ENCODE measurements at places on chromosomes 5 and 9.

DNA sequence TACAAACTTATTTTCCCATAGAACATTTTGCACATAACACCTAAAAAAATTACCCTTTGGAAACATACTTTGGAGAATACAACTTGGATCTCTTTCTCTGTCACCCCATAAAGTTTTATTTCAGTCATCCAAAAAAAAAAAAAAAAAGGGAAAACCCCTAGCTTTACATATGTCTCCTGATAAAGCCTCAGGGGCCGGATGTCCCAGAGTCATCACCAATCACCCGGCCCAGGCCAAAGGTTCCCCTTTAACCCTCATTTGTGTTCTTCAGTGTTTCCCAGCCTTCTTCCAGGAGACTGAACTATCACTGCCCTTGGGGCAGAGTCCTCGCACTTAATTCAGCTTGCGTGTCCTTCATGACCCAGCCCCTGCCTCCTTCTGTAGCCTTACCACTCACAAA lies 28.8 kb downstream of the ANXA6 start:
- no peak for DNase-seq

DNA sequence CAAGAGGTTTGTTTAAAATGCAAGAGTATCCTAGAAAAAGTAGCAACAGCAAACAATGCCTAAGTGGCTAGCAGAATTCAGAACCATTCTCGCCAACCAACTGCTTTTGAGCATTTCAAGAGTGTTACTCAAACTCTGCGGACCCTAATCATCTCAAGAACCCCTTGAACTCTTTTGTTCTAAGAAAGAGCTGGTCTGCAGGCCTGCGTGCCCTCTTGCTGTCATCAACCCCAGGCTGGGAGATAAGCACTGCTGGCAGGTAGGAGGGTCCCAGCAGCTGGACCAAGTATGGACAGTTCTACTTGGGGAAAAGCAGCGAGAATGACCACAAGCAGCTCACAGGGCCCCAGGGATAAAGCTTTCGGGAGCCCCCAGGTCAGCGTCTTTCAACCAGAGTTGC lies 38.3 kb downstream of the MYO10 start:
- DNase-seq: no peak

- DNase-seq: no peak
Measured at GRCh38 chr9:93324191-93324834, 127.2 kb upstream of the FAM120A start.

DNA sequence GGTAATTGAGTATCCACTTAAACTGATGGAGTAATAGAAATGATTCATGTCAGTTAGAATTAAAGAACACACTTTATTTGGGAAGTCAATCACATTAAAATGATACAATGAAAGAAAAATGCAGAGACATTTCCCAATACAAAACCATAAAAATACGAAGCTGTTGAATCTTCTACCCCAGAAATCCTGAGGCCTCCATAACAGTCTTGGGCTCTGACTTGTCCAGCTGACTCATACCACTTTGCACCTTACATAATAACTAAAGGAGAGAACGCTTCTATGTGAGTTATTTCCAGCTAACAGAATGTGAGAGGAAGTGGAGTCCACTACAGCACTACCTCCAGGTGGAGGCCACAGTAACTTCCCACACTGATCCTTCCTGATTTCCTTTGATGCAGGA lies 305.0 kb downstream of the MRPS30 start:
- DNase-seq: no peak

- peak; percentile 6 for DNase-seq
Measured at GRCh38 chr9:72592502-72593403, 71.3 kb downstream of the TMC1 start.

DNA sequence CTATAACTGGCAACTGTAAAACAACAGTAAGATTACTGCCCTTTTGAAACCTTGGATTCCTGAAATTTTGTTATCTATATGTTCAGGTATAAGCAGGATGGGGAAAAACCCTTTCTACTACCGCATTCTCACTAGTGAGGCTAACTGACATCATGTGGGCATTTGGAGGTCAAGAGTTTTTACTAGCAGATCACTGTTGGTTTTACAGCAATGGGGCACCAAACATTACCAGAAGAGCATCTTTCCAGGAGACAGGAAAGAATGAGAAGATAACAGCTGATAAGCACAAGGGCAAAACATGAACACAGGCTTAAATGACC lies 20.9 kb upstream of the TTC33 start:
- no peak for DNase-seq

DNA sequence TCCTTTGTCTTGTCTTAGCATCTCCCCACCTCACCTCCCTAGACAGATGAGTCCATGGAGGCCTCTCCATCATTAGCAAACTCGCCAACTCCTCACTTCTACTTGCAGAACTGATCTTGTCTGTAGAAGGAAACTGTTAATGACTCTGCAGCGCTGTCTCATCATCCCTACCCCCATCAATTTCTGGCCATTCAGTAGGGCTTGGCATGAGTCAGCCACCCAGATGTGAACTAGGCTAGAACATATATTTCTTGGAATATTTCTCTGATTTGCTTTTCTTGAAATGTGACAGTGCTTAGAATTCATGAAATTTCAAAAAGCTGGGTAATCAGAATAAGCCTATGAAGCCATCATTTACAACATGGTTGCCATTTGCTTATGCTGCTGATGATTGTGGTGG lies 1125.0 kb upstream of the DMAC1 start:
- no peak for DNase-seq

GRCh38 chr5:139774980-139775661 lies 20.5 kb upstream of the PSD2 start:
- DNase-seq: peak; percentile 64

DNA sequence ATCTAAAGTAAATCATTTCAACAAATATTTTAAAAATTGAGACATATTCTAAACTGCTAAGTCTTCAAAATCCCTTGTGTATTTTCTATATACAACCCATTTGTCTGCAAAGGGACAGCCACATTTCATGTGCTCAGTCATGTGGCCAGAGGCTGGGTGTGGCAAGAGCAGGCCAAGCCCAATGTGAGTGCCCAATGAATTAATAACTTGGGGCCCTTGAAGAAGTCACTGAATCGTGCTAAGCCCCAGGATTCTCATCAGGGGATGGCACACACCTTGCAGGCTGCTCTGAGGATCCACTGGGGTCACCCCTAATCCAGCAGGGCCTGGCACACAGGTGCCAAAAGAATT lies 78.2 kb upstream of the SMIM23 start:
- DNase-seq: no peak

GRCh38 chr5:74648835-74649293 lies 8.3 kb upstream of the ENC1 start:
- DNase-seq: no peak

GRCh38 chr9:78397454-78397853 lies 100.5 kb downstream of the PSAT1 start:
- no peak for DNase-seq

- no peak for DNase-seq
Measured at GRCh38 chr9:107737610-107737986, 248.0 kb upstream of the KLF4 start.

DNA sequence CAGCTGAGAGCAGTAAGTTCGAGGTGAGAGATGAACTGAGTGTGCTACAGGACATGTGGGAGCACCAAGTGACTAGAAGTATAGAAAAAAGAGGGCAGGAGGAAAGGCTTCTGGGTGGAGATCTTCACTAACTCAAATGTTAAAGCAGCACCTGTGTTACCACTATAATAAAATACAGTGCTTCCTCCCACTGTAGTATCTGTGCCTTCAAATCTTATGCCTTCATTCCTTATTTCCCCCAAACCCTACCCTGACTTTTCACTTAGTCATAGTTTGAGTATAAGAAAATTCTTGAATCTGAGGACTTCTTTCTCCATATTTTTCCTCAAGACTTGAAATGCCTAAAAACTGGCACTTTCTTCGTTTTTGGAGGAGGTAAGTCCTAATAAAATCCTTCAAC lies 61.8 kb downstream of the ALDH1A1 start:
- DNase-seq: no peak

DNA sequence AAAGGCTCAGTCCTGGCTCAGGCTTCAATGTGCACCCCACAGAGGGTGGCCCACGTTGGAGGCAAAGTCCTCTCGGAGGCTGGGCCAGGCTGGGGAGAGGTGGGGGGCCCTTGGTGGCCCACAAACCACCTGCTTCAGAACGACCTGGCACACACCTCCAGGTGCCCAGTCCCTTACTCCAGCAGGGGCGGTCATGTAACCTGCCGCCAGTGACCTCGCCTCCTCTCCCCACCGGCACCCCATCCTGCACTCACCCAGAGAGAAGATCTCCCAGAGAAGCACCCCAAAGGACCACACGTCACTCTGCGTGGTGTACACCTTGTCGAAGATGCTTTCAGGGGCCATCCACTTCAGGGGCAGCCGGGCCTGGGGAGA lies 22.5 kb upstream of the SCGB3A1 start:
- DNase-seq: no peak

Measured in effector CD4-positive, alpha-beta T cell (primary cell).